CD8-positive, alpha-beta memory T cell (primary cell): ENCODE measurements at places on chromosomes 1 and 21.

DNA sequence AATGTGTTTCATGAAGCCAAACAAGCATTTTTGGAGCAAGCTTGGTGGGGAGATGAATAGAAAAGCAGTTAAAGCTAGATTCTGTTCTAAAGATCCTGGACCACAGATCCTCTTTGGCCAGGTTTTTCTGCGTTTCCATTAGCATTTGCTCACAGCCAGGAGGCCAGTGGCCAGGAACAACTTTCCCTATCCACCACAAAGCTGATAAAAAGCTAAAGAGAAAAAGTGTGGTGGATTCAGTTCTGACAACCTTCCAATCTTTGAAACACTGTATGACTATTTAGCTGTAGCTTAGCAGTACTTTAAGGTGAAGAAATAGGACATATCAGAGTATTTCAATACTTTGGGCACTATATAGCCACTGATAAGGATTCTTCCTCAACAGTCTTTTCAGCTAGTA lies 3.0 kb upstream of the NEK7 start:
- DNase-seq: no peak

DNA sequence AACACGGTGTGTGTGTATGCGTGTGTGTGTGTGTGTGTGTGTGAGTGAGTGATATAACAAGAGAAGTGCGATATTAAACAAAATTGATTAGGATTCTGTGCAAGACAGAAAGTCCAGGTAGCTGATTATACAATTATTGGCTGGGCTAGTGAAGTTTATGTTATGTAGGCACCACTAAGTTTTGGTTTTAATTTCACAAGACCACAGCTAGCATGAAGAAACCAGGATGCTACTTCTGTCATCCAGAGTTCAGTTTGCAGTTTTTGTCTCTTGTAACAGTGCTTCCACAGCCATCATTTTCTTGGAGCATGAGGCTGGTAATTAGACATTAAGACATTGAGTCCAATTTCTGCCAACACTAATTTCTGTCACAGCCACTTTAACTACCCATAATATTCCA lies 1590.2 kb upstream of the B3GALT2 start:
- no peak for DNase-seq

DNA sequence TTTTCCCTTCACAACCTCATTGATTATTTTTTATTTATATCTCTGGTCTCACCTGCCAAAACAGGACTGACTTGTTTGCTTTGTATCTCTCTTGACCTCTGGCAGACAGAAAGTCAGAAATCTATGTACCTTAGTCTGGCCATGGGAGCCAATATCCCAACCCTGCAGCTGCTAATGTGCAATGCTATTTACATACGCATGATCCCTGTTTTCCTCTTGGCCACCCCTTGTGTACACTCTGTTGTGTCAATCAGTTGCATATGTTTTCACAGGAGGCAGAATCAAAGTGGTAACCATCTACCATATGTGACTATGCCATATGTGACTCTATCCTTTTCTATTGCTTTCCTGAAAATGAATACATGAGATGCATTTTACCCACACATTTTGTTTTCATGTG lies 688.8 kb downstream of the PLA2G4A start:
- DNase-seq: no peak

DNA sequence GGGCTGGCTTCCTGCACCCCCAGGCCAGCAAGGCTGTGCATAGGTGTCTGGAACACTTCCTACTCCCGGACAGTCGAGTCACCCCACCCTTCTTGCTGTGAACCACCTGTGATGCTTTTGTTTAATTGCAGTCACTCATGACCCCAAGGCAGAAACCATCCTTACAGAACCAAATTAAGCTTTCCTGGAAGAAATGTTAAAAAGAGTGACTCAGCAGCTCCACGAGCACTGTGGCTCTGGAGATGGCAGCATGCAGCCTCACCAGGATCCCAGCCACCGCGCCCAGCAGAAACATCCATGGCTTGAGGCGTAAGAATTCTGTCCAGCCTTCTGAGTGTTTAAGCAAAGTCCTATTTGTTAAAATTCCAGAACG lies 28.8 kb downstream of the SNAP47 start:
- no peak for DNase-seq

DNA sequence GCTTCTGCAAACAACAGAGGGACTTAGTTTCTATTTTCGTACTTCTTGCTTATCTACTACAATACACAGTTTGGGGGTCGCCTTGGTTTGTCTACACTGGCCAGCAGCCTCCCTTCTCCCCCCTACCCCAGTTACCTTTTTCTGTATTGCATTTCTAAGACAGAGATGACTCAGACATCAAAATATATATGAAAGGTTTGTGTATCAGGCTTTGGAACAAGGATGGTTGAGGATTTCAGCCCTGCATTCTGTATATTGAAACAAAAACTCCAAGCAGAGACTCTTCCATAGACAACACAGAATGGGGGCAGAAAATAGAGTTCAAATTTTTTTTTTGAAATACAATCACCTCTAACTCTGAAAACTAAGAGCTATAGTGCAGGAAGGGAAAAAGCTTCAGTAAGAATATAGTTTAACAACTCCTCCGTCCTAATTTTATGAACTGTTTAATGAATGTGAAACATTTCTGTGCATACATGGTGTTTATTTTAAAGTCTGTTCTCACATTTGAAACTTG lies 1.9 kb downstream of the SAMD13 start:
- no peak for DNase-seq
